Activated T-cell treated with anti-CD3 and anti-CD28 coated beads for 24 hours (primary cell): ENCODE measurements at places on chromosomes 11 and 22.

DNA sequence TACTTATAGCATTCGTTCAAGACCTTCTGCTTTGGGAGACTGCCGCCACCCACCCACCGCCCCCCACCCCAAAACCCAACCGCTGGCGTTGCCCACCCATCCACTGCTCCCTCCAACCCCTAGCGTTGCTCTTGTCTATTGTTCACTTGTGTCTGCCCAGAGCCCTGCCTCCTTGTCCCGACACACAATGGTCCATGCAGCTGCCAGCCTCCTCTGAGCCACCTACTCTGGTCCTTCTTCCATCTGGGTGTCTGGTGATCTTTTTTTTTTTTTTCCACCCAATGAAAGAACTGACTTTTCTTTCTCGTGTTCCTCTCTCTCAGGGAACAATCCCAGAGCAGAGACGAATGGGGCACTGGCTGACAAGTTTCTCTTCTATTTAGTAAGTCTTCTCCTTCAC, 256.0 kb upstream of the SESN3 start:
- no peak for DNase-seq

- no peak for DNase-seq
Measured at GRCh38 chr11:26134481-26135355, 197.2 kb upstream of the ANO3 start.

- no peak for DNase-seq
Measured at GRCh38 chr11:83000381-83000780, 71.3 kb downstream of the RAB30 start.

DNA sequence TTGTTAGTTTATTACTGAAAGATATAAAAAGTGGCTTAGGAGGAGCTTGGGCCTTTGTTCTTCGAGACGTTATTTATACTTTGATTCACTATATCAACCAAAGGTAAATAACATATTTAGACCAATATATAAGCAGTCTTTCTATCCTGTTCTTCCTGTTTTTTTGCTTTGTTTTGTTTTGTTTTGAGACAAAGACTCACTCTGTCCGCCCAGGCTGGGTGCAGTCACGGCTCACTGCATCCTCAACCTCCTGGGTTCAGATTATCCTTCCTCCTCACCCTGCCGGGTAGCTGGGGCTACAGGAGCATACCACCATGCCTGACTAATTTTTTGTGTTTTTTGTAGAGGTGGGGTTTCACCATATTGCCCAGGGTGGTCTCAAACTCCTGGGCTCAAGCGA, 66.8 kb downstream of the ATM start:
- no peak for DNase-seq

- no peak for DNase-seq
Measured at GRCh38 chr11:121453589-121454299, 977 bp upstream of the SORL1-AS1 start.
